ENCODE measurements at places on chromosomes 11 and 22.

DNA sequence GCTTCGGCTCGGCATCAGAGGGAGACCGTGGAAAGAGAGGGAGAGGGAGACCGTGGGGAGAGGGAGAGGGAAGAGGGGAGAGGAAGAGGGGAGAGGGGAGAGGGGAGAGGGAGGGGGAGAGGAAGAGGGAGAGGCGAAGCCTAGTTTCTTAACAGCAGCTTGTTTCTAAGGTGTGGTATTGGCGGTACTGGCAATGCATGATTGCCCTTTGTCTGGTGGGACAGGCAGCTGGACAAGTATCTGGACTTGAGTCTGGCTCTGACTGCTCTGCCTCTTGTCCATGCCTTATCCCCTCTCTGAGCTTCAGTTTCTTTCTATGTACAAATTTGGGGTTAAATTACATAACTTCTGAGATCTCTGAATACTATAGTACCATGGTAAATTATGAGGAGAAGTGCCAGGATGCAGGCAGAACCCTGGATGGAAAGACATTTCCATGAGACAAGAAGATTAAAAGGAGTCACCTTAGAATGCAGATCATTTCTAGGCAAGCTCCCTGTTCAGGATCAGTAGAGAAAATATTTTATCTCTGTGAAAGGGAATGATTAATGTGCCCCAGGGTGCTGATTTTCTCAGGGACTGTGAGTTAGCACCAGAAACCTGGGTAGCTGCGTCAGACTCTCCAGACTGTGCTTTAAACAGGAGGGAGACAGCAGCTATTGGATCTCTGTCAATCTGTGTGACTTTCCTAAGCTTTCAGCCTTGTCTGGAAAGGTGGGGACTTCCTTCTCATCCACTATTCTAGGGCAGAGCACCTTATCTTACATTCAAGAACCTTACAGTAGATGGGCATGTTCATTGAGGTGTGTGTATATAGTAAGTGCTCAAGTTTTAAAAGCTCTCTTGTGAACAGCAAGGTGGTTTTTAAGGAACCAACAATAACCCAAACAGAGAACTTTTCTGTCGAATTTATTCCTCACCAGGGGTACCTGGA, 31.9 kb upstream of the CCDC90B start:
- no peak for DNase-seq

- no peak for DNase-seq
Measured at GRCh38 chr11:32121012-32121411, 30.1 kb downstream of the RCN1 start.

- no peak for DNase-seq
Measured at GRCh38 chr11:7595951-7596350, 77.3 kb downstream of the CYB5R2 start.

DNA sequence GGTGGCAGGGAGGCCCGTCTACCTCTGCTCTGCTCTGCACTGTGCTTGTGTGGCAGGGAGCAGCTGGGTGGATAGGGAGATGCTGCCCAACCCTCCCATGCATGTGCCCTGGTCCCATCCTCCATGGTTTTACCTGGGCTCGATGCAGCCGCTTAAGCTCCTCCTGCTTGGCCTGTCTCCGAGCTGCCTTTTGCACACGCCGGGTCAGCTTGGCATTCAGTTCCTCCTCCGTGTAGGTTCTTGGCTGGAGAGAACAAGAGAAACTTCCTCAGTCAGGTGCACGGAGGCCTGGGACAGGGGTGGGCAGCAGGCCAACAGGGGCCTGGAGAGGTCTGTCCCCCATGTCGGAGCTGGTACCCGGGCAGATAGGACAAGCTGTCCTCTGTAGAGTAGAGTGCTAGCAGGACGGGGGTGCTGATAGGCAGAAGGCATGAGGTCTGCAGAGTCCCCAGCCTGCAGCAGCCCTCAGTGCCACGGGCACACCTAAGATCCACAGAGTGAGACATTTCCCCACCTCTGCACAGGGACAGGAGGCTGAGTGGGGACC, 36.4 kb upstream of the BID start:
- no peak for DNase-seq

GRCh38 chr11:13450832-13451397, 12.1 kb downstream of the BTBD10 start:
- no peak for DNase-seq

GRCh38 chr11:12790861-12791616, 116.8 kb downstream of the TEAD1 start:
- no peak for DNase-seq

GRCh38 chr22:33142282-33143055, 84.3 kb upstream of the SYN3 start:
- no peak for DNase-seq

DNA sequence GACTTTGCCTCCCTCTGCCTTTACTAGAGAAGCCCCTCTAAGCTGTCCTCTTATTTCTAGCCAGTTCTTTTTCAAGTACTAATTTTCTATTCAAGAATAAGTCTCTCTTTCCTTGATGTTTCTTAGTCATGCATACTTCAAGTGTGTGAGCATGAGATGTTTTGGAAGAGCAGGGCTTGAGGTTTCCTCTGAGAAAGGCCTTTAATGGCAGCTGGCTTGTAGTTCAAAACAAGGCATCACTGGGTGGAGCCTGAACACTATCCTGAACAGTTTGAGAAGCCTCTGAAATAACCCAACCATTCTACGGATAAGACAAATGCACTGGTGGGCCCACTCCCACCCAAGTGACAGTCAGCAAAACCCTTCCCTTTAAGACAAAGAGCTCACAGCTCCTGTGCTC, 37.6 kb downstream of the CLDN25 start:
- DNase-seq: no peak

GRCh38 chr22:46104881-46105493, 45.3 kb upstream of the PPARA start:
- no peak for DNase-seq

GRCh38 chr11:12746593-12747097, 72.4 kb downstream of the TEAD1 start:
- no peak for DNase-seq

DNA sequence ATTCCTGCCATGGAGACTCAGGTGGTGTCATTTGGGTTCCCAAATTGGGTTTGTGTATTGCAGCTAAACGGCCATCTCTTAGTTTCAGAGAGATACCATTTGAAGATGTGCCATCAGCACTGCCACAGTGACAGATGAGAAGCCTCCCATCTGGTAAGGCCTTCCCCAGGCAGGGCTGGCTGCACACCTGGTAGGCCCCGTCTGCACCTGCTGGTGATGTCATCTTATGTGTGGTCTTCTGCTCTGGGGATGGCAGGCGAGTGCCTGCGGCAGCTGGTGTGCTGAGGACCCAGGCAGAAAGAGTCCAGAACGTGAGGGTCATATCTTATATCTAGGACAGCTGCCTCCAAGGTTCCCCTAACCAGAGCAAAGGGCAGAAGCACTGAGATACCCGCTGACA, 100.6 kb downstream of the CSNK2A3 start:
- no peak for DNase-seq

- DNase-seq: no peak
Measured at GRCh38 chr22:20423906-20424551, 13.6 kb downstream of the SCARF2 start.

DNA sequence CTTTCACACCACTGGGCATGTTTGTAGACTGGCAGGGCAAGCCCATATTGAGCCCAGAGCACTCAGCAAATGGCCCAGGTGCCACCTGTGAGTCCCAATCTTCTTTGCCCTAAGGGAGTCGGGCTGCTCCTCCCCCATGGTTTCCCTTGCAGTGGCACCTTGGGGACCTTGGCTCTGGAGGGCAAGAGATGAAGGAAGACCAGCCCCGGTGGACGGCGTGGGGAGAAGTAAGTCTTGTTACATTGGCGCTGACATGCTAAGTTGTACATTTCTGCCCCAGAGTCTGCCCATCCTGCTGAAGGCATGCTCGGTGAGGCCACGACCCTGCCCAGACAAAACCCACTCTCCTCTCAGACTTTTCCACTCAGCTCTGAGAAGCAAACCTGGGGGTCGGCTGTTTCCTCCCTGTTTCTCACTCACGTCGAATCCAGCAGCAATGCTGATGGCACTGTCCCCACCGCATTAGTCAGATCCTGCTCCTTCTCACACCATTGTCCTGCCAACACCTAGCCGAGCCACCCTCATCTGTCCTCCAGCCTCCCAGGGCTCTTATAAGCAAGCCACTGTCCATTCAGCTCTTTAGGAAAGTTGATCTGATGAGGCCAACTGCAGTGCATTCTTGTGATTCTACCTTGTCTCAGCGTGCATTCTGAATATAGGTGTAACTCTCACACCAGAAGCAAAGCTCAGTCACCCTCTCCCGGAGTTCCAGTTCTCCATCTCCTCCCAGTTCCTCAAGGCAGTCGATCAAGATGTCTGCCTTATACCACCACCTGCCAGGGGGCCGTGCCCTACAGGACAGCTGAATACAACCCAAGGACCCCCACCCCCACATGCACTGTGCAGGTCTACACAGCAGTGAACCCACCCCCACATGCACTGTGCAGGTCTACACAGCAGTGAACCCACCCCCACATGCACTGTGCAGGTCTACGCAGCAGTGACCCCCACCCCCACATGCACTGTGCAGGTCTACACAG, 827.1 kb downstream of the TBC1D22A start:
- DNase-seq: no peak

- no peak for DNase-seq
Measured at GRCh38 chr22:41508770-41509170, 35.5 kb downstream of the POLR3H start.

DNA sequence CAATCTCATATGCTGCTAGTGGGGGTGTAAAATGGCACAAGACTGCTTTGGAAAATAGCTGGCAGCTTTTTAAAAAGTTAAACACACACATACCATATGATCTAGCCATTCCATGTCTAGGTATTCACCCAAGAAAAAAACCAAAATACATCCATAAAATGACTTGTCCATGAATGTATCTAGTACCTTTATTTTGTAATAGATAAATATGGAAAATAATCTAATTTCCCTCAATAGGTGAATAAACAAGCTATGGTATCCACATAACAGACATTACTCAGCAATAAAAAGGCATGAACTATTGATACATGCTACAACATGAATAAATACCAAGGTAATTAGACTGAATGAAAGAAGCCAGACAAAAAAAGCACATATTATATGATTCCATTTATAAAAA, 22.9 kb downstream of the RNF141 start:
- no peak for DNase-seq

DNA sequence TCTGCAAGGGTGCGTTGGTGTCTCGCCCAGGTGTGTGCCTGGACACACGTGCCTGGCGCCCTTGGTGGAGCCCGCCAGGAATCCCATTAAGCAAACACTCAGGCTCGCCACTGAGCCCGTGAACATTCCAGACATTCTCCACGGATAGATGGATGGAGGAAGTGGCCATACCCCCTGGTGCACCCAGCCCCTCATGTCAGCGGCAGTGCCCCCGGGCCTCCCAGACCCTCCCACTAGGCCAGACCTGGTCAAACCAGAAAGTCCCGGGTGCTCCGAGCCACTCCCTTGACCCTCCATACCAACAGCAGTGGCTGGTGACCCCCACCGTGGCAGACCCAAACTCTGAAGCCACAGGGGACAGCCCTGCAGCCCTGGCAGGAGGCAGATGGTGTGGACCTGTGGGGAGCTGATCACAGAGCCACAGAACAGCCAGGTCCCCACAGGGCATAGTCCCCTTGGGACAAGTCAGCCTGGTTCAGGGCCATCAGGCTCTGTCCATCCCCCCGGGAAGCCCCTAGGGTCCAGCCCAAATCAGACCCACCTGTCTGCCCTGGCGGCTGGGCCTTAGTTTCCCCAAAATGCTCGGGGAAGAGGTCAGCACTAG, 1.9 kb downstream of the EPS8L2 start:
- no peak for DNase-seq

DNA sequence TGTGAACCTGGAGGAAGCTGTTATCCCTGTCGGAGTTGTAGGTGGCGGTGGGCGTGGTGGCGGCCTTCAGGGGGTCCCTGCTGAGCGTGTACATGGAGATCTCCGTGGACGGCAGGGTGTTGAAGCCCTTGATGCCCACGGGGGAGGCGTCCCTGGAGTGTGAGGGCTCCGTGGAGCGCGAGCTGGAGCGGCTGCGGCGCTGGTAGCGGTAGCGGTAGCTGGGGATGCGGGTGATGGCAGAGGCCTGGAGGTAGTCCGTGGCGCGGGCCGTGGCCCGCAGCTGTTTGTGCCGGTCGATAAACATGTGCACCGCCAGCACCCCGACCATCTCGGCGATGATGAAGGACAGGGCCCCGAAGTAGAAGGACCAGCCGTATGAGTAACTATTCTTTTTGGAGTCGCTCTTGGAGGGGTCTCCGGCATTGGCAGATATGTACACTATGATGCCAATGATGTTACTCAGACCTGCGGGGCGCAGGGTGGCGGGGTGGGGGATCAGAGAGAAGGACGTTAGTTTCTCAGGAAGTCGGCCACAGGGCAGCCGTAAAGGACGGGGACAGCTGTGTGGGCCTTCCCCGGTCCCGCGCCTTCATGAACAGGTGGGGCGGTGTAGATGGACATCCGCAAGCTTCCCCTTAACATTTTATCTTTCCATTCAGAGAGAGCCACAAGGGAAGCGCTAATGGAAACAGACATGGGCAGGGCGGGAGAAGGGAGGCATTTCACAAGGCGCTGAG, 35.6 kb upstream of the EIF3D start:
- no peak for DNase-seq

- no peak for DNase-seq
Measured at GRCh38 chr11:64157631-64158394, 8.1 kb downstream of the MACROD1 start.

DNA sequence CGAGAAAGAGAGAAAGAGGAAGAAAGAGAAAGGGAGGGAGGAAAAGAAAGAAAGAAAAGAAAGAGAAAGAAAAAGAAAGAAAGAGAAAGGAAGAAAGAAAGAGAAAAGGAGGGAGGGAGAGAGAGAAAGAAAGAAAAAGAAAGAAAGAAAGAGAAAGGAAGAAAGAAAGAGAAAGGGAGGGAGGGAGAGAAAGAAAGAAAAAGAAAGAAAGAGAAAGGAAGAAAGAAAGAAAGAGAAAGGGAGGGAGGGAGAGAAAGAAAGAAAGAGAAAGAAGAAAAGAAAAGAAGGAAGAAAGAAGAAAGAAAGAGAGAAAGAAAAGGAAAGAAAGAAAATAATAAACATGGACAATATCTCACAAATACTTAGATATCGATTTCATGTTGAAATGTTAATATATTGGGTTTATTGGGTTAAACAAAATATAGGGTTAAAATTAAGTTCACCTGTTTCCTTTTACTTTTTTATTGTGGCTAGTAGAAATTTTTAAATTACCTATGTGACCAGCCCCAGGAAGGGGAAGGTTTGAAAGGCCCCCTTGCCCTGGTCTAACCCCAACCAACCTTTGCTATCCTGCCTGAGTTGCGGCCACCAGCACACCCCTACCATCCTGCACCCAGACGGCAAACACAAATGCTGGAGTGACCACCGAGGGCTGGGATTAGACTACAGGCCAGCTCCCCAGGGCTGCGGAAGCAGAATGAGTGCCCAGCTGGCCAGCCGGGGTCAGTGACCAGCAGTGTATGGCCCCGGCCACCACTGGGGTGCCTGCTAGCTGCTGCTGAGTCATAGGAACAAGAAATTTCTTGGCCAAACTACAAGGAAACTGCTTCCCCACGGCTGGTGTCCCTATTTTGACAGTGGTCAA, 81.0 kb upstream of the FGF3 start:
- no peak for DNase-seq

GRCh38 chr11:97751405-97751804, 1269.3 kb upstream of the CNTN5 start:
- no peak for DNase-seq
